ENCODE measurements at places on chromosomes 12 and 14.

- DNase-seq = no peak
These were observed 2.8 kb downstream of the MBIP start for GRCh38 chr14:36317650-36318049.

DNA sequence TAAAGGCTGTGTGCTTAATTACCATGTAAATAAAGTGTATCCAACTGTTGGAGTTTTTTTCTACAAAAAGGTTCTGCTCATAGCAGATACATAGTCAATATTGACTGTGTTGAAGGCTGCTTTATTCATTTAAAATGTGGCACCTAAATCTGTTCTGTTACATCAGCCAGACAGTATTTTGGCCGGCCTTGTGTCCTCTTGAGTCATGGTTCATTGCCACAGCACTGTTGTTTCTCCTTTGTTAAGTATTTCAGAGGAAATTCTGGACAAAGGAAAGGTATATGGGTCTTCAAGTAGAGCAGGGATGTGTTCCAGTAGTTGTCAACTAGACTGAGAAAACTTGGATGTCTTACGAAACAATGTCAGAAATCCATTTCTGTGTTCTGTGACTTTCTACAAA is 95.5 kb downstream of the SLC38A6 start:
- DNase-seq = no peak

DNA sequence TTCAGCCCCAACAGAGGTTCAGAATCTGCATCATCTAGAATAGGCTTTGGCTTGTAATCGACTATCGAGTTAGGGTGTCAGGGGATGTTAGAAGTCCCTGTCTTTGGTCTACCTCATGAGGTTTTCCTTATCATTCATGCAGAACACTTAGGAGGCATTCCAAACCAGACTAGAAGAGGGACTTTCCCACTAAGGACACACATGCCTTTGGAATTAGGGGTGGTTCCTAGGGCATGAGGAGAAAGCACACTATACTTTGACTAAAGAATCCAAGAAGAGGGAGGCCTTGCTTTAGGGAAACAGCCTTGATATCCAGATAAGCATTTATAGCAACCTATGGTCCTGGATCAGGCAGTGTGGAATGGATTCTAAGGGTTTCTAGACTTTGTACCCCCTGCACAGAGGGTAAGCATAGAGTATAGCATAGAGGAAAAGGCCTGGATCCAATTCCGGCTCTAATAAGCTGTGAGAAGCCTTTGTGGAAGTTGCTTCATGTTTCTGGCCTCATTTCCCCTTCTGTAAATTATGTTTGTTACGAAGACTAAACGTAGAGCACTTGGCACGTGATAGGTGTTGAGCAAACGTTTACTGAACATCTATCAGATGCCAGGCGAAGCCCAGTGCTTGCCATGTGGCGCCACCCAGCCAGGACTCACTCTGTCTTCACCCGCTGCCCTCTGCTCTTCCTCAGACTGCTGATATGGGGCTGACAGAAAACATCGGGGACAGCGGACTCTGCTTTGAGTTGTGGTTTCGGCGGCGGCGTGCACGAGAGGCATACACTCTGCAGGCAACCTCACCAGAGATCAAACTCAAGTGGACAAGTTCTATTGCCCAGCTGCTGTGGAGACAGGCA is 13.2 kb downstream of the ZNF219 start:
- DNase-seq = no peak

- DNase-seq = no peak
These were observed 52.9 kb downstream of the SUSD6 start for GRCh38 chr14:69664265-69664664.

GRCh38 chr12:125835852-125836251 is 770.6 kb downstream of the AACS start:
- no peak for DNase-seq

- no peak for DNase-seq
These were observed 66.4 kb downstream of the PAWR start for GRCh38 chr12:79624378-79624777.

DNA sequence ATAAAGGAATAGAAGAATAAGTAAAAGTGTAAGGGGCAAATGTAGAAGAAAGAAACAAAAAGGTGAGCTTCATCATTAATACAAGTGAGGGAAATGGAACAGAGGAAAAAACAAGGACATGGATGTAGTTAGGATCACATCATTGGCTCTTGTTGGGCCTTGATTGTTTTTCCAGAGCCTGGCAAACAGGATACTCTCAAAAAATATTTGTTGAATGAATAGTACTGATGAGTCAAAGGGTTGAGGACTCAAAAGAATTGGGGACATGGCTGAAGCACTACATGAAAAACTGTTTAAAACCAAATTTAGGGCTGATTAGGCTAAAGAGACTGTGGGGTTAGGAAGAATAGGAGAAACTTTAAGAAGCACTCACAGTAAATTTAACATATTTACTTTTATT is 11.4 kb upstream of the SRP54 start:
- DNase-seq = no peak

DNA sequence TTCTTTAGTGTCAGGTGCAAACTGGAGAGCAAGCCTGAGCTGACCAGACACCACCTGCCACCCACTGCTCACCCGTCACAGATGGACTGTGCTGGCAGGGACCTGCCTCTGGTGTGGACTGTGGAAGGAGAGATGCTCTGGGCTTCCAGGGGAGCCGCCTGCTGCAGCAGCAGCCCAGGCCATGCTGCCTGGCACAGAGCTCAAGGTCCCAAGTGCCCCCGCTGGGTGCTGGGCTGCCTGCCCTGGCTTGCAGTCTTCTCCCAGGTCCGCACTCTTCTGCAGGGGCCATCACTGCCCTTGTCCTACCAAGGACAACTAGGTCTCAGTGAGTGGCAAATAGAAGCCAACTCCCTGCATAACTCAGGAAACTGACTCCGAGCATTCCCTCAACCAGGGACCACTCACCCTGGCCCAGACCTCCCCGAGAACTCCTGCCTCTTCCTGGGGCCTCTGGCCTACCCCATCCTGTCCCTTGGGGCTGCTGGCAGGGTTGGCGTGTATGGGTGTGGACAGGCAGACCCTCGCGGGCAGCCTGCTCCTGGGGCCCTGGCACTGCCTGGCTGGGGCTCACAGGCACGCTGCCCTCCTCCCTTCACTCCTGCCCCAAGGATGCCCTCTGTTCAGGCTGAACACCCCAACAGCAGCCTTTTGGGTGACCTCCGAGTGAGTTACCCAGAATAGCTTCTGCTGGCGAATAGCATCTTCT is 9.3 kb downstream of the AMN start:
- no peak for DNase-seq

DNA sequence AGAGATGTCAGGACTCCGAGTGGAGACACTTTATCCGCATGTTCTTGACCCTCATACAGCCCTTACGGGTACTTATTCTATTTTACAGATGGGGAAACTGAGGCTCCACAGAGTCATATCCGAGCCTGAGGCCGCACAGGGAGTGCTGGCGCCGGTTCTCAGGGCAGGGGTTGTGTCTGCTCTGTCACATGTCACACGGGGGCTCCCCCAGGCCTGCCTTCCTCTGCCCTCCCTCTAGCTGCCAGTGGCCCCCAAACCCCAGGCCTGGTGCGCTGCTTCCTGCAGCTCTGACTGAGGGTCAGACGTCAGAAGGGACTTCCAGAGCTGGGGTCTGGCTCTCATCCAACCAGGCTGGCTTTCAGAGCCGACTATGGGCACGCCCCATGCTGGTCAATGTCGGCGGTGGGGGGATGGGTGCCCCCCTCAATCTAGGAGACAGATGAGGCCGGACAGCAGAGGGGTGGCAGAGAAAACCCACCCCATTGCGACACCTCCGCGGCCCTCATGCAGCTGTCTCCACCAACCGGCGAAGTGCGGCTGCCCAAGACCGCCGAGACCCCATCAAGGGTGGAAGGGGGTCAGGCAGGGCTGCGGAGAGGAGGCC is 811 bp upstream of the INF2 start:
- DNase-seq = no peak

DNA sequence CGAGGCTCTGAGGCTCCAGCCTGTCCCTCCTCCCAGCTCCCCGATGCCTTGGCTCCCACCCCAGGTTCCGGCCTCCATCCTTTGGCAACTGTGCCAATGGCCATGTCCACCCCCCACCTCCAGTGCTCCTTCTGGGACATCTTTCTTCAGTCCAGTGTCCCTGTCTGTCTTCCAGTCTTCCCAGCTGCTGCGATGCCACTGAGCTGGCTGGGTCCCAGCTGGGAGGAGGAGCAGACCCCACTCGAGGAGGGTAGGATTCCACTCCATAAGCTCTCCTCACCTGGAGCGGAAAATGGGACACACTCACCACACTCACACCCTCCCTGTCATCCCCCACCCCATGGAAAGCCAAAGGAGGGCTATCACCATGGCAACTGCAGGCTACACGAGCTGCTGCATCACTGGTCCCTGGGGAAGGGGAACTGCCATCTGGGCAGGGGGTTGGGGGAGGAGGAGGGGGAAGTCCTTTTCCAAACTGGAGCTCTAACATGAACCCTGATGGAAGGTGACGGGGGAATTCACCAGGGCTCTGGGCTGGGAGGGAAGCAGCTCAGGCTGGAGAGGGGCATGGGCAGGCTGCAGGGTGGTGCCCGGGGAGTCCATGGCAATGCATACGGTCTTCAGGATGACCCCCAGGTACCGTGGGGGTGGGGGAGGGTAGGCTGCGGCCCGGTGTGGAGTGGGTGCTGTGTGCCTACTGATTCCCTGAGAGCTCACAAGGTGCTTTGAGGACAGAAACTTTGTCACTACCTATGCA is 94.3 kb downstream of the LRRC74A start:
- no peak for DNase-seq

- no peak for DNase-seq
These were observed 67.7 kb upstream of the HIF1A start for GRCh38 chr14:61627612-61628011.

DNA sequence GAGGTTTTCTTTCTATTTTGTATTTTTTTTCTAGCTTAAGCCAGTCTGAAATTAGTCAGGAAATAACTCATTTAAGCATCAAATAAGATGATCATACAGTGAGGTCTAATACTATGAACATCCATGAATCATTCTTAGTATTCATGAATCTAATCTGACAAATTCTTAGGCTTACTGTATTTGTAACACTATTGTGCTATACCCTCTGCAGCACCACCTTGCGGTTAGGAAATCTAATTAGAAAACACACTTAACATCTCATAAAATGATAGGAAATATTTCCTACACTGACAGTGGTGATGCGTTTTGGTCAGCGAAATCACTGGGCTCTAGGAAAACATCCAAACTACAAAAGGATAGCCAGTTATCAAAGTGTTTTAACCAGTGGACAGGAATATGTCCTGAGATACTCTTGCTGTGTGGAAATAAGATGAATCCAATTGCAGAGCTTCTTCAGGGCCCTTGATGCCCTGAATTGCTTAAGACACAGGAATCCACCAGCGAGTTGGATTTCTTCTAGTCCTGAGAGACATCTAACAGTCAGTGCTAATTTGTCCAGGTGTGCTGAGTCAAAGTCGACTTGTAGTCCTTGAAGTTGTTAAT is 109.3 kb upstream of the MYF6 start:
- DNase-seq = no peak

DNA sequence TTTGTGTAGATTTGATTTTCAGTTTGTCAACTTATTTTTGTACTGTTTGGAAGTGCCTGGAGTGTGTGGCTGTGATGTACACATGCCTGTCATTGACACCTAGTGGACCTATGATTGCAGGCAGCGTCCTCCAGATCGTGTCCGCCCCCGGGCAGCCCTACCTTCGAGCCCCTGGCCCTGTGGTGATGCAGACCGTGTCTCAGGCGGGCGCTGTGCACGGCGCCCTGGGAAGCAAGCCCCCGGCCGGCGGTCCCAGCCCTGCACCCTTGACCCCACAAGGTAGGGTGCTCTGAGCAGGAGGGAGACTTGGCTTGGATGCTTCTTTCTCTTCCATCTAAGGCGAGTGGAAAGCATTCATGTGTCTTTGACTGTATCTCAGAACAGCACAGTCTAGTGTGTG is 75.8 kb downstream of the EP400 start:
- DNase-seq = no peak

DNA sequence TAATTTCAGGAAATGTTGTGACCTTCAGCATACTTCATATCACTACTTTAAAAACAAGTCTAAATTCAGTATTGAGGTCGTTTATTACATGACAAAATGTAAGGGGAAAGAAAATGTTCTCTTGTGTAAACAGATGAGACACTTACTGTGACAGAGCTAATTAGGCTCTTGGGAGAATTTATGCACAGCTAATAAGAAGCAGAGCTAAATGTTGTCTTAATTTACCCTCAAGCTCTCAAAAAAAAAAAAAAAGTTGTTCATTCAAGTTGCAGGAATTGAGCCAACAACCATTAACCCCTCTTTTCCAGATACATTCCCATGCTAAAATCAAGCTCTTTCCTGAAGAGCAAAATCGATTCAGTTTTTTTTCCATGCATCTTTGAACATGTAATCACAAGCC is 1419.4 kb downstream of the FSCB start:
- DNase-seq = no peak

- no peak for DNase-seq
These were observed 5.3 kb downstream of the GYS2 start for GRCh38 chr12:21599143-21599999.

GRCh38 chr14:70838076-70838475 is 28.8 kb upstream of the MAP3K9 start:
- no peak for DNase-seq

DNA sequence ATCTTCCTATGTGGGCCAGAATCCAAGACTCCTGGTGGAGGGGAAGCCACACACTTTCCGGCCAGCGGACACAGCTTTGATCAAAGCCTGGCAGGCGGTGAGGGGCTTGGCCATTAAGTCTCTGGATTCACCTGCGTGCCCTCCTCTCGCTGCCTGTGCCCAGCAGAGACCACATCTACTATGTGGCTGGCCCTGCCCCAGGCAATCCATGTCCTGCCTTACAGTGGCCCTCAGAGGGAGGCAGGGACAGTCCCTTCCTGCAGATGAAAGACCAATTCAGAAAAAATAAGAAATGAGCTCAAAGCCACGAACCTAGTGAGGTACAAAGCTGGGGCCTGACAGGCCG is 82.7 kb upstream of the GPR68 start:
- no peak for DNase-seq

GRCh38 chr12:15688838-15689625 is 100.2 kb downstream of the EPS8 start:
- DNase-seq = no peak

- DNase-seq = no peak
These were observed 14.9 kb downstream of the SLC7A7 start for GRCh38 chr14:22800346-22800745.

DNA sequence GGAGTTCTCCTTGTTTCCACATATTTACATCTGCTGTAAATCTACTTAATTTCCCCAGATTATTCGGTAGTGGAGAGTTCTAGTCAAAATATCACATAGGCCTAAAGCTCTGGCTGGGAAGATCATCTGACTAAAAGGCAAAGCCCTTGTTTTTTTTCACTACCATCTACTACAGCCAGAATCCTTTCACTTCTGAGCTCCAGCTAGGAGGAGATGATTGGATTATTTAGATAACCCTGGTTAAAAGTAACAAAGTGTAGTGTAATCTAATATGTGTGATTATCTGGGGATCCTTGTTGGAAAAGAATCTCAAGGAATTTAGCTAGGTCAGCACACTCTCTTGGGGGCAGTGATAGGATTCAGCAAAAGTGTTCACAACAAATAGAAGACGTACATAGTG is 125.4 kb downstream of the DYRK2 start:
- DNase-seq = no peak

All from stimulated activated CD4-positive, alpha-beta T cell treated with anti-CD3 and anti-CD28 coated beads, Interleukin-1b, Interleukin-23, amount 100 ng/mL, for 1 hour (primary cell).